ENCODE measurements at places on chromosomes 11 and 22.

GRCh38 chr22:46984751-46985506 lies 222.5 kb downstream of the TBC1D22A start:
- peak; percentile 24 for DNase-seq

GRCh38 chr11:108886660-108887009 lies 221.8 kb downstream of the DDX10 start:
- peak; percentile 50 for DNase-seq

DNA sequence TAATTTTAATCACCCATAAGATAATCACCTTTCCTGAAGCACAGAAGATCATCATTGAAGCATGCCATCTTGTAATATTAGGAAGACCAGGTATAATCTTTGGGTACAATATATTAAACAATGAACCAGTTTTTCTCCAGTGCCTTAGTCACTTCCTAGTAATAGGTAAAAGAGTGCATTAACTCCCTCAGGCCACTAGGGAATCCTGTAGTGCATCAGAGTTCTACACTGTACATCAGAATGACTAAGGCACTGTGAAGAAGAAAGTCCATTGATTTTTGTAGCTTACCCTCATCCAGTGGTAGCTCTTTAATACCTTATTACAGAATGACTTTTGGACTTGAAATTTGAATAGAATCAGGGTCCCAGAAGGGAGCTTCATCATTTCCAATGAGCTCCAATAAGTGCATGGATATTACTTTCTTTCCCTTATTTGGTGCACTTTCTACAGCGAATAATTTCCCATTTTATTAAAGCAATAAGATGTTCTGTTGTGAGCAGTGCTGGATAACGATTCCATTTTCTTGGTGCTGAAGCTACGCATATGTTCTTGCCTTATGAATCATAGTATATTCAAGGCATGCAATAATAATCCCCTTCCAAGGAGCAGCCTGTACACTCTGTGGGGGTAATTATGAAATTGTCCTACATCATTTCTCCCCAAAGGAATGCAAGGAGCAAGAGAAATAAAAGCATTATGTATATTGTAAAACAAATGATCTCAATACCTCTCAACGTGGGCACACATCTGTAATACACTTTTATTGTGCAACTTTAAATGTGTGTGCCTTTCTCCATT lies 4.7 kb downstream of the C11orf87 start:
- no peak for DNase-seq

DNA sequence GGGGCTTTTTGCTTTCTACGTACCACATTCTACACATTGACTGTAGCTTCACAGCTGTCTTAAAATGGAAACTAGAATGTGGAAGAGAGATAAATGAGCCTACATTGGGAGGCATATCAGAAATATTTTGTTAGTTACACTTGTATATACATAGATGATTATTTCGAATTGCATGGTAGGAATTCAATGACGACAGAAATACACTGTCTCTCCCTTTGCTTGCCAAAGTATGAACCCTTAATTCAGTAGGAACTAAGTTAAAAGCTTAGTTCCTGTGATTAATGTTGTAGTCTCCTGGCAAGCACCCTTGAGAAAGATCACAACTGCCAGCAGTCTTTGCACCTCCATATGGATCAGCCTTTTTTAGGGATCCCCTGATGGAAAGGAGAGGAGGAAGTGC lies 10.1 kb downstream of the C11orf87 start:
- DNase-seq: no peak

Data from AG09309 (cell line).